Activated CD4-positive, alpha-beta memory T cell treated with anti-CD3 and anti-CD28 coated beads, Interleukin-2, amount 10 ng/mL, durations not matched to agents 7 days and 5 days (primary cell): ENCODE measurements at places on chromosomes 3 and 15. TPM values are rescaled to one million over a fixed set of nuclear protein-coding genes. Genes with fewer than 3 reads are reported as not detected.

DNA sequence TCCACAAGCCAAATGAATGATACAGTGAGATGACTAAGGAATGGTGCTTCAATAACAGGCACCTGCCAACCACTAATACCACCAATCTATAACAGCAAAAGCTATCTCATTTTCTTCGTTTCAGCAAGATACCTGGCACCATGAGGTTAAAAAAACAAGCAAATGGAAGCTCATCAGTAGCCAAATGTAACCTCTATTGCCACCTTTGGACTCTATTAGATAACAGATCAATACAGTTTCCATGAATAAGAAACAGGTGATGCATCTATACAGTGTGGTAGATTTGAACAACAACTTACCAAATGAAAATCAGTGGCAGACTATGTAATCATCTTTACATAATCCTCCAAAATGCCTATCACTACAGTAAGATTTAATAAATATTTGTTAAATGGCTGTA, 32.8 kb downstream of the PLOD2 start:
- H3K36me3 ChIP-seq, result no peaks in the 10 kb centered on the region
- no peaks in the 10 kb centered on the region for H3K27me3 ChIP-seq
- H3K4me3 ChIP-seq, result no peak overlapping the region
- no peak for DNase-seq
- no peaks in the 10 kb centered on the region for H3K4me1 ChIP-seq

GRCh38 chr3:11413071-11413470, 140.9 kb downstream of the ATG7 start:
- no peak overlapping the region for H3K4me3 ChIP-seq
- H3K36me3 ChIP-seq, result peaks cover 39% of the 10 kb centered on the region
- H3K27me3 ChIP-seq, result no peaks in the 10 kb centered on the region
- H3K27ac ChIP-seq, result no peak overlapping the region

- H3K4me3 ChIP-seq, result no peak overlapping the region
- H3K36me3 ChIP-seq, result no peaks in the 10 kb centered on the region
- H3K27me3 ChIP-seq, result peaks cover 14% of the 10 kb centered on the region
- H3K27ac ChIP-seq, result no peak overlapping the region
- H3K4me1 ChIP-seq, result peaks cover 16% of the 10 kb centered on the region
Observed at GRCh38 chr3:33789183-33789954, 9.1 kb upstream of the PDCD6IP start.

HIGD2B gene
- not detected for total RNA-seq

RGMA gene
- total RNA-seq, result 0.23 TPM

GRCh38 chr15:29880341-29880740, 58.1 kb upstream of the TJP1 start:
- no peak overlapping the region for H3K4me3 ChIP-seq
- no peak for DNase-seq
- H3K4me1 ChIP-seq, result no peaks in the 10 kb centered on the region
- no peaks in the 10 kb centered on the region for H3K36me3 ChIP-seq
- H3K27me3 ChIP-seq, result peaks cover 2% of the 10 kb centered on the region

ZNF385D gene
- not detected for total RNA-seq

GRCh38 chr3:126668450-126669401, 13.8 kb upstream of the TXNRD3 start:
- no peak for DNase-seq
- H3K27ac ChIP-seq, result no peak overlapping the region
- H3K36me3 ChIP-seq, result no peaks in the 10 kb centered on the region
- no peaks in the 10 kb centered on the region for H3K27me3 ChIP-seq
- peaks cover 5% of the 10 kb centered on the region for H3K4me1 ChIP-seq

DNA sequence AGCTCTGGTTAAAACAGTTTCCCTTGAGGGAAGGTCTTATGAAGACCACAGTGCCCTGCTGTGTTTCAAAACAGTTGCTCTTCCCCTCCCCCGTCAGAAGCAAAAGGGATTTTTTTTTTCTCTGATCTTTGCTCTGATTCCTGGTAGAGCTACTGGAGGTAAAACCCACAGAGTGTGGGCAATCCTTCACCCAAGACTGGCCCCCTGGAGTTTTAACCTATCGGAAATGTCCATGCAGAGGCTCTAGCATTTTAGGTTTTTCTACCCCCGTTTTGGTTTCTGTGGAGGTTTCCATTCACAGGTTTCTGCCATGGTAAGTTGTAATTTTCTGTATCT, 27.7 kb downstream of the GRM2 start:
- H3K4me1 ChIP-seq, result peaks cover 24% of the 10 kb centered on the region
- peaks cover 26% of the 10 kb centered on the region for H3K27me3 ChIP-seq
- H3K4me3 ChIP-seq, result no peak overlapping the region
- peak; percentile 33 for DNase-seq
- peak overlapping the region; percentile 44 for H3K27ac ChIP-seq
